Lung (tissue), 17 donors: ENCODE measurements at places on chromosomes 4 and X. TPM values are rescaled to one million over a fixed set of nuclear protein-coding genes. Genes with fewer than 3 reads are reported as not detected.

The GAGE12H gene
- not detected for polyA plus RNA-seq

The MAGEC1 gene
- polyA plus RNA-seq, result not detected

The SSX4B gene
- not detected for polyA plus RNA-seq

The IGBP1 gene
- 38.1 TPM for polyA plus RNA-seq

The TCEAL6 gene
- polyA plus RNA-seq, result not detected

The GAGE12J gene
- polyA plus RNA-seq, result not detected

The LONRF3 gene
- polyA plus RNA-seq, result 3.8 TPM

The PAGE1 gene
- not detected for polyA plus RNA-seq

The SOWAHD gene
- 3.0 TPM for polyA plus RNA-seq

The SH2D1A gene
- polyA plus RNA-seq, result 1.3 TPM

The TMPRSS11A gene
- not detected for polyA plus RNA-seq

The DTHD1 gene
- polyA plus RNA-seq, result 2.7 TPM

The KLB gene
- polyA plus RNA-seq, result 0.06 TPM

The TRIM61 gene
- polyA plus RNA-seq, result 0.98 TPM

The CXorf38 gene
- polyA plus RNA-seq, result 8.2 TPM

The CT45A2 gene
- not detected for polyA plus RNA-seq

The SH3TC1 gene
- 34.5 TPM for polyA plus RNA-seq

The RIPPLY1 gene
- polyA plus RNA-seq, result not detected

The STK32B gene
- polyA plus RNA-seq, result 0.29 TPM

The CT83 gene
- not detected for polyA plus RNA-seq

The MAGEA11 gene
- not detected for polyA plus RNA-seq

The IQSEC2 gene
- 9.0 TPM for polyA plus RNA-seq

The ZBTB33 gene
- polyA plus RNA-seq, result 5.3 TPM

The SHROOM2 gene
- 3.0 TPM for polyA plus RNA-seq

The PPP4R3C gene
- not detected for polyA plus RNA-seq

The PCSK1N gene
- 1.6 TPM for polyA plus RNA-seq

The NWD2 gene
- not detected for polyA plus RNA-seq

The TBX22 gene
- not detected for polyA plus RNA-seq

The AADAT gene
- polyA plus RNA-seq, result 6.5 TPM

The PDGFRA gene
- 52.1 TPM for polyA plus RNA-seq

The PIN4 gene
- 24.5 TPM for polyA plus RNA-seq

The SYTL4 gene
- 3.8 TPM for polyA plus RNA-seq
